ENCODE measurements at places on chromosomes 11 and 22.

DNA sequence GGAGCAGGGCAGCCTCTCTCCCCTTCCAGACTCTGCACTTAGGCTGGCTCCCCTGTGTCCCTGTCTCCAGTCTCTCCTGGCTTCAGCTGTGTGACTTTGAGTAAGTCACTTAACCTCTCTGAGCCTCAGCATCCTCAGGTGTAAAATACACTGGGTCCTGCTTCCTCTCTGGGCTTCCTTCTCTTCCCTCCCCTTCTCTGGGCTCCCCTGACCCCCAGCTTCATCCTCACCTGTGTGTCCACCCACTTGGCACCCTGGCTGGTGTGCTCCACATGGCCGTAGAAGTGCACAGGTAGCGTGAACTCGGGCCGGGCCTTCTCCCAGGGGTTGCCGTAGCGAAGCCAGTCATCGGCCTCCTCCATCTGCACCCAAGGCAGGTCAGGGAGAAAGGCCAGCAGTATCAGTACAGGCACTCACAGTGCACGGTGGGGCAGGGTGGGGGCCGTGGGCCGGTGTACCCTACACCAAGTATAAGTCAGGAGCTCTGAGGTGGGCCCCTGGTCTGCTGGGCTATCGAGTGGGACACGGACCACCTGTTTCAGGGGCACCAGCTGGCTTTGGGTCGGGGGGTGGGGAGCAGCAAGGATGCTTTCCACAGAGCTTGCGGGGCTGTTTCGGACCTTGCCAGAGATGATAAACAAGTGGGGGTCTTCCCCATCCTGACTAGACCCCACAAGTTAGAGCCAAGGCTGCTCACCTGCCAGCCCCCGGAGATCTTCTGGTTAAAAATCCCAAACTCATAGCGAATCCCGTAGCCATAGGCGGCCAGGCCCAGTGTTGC is 2.0 kb downstream of the PYGM start:
- DNase-seq: no peak

DNA sequence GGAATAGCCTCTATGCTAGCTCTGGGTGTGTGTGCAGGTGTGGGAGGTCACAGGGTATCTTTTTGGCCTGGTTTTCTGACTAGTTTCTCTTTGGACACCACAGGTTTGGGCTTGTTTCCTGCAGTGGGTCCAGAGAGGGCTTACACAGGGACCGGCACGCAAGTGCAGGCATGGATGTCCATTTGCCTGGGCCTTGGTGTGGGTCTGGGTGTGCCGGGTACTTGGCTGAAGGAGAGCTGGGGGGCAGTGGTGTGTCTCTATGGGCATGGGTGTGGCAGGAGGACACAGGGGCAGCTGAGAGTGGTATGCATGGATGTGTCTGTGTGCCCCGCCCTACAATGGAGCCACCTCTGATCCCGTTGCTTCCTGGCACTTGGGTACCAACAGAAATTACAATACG is 7.5 kb upstream of the KCNJ11 start:
- no peak for DNase-seq

GRCh38 chr11:6632116-6633073 is 13.2 kb upstream of the TPP1 start:
- DNase-seq: no peak

DNA sequence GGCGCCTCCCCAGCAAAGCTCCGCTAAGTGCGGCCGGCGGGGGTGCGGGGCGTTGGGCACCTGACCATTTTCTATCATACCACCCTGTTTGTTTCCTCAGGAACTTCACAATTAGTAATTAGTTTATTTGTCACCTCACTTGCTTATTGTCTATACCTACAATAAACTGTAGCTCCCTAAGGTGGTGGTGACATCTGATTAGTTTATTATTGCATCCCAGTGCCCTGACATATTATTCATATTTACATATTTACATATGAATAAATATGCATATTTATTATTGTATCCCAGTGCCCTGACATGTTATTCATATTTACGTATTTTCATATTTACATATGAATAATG is 24.7 kb upstream of the SORL1 start:
- no peak for DNase-seq

GRCh38 chr11:73463359-73463758 is 87.2 kb downstream of the RELT start:
- no peak for DNase-seq

DNA sequence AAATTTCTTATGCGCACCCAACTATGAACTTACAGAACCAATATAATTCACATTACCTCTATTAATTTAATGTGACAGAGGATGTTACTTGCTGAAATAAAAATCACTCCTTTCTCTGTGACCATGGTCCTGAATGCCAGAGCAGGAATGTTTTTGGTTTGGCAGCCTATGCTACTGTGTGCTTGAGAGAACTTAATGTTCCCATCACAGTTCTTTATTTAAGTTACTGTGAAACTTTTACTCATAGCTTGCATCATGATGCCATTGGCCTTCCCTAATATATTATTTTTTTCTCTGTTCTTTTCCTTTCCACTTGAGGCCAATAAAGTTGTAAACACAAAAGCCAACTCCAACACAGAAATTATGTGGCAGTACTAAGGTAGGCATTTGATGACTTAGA is 142.2 kb downstream of the FAM76B start:
- DNase-seq: no peak

DNA sequence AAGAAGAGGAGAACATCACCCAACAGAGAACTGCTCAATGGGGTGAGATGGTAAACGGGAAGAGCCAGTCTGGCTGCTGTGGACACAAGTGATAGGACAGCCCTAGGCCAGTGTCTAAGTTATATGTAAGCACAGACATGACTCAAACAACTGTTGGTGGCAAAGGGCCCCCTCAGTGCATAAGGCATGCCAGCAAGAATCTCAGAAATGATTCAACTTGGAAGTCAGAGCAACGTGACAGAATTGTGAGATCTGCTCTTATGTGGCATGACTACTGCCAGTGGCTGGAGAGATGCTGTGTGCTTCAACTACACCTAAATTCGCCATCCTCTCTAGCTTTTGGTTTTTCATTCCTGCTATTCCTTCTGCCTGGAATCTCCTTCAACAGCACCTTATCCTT is 7.4 kb downstream of the SLN start:
- no peak for DNase-seq

- no peak for DNase-seq
Measured at GRCh38 chr11:126029805-126030204, 32.9 kb downstream of the CDON start.

DNA sequence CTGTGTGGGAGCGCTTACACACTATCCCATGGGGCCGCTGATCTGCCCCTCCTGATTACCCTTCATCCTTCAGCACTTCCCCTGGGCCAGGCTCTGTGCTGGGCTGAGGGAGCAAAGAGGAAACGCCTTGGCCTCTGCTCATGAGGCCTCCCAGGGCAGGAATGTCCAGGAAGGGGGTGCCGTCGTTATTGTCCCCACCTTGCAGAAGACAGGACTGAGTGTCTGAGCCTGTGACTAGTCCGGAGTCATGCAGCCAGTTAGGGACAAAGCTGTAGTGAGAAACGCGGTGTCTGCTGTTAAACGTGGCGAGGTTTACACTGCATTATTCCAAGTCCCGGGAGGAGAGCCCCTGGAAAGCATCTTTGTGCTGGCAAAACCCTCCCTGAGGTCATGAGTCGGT is 160.0 kb downstream of the TRIM29 start:
- no peak for DNase-seq

- no peak for DNase-seq
Measured at GRCh38 chr11:27468209-27468994, 4.2 kb downstream of the LGR4 start.

GRCh38 chr22:46135611-46136485 is 14.5 kb upstream of the PPARA start:
- no peak for DNase-seq

DNA sequence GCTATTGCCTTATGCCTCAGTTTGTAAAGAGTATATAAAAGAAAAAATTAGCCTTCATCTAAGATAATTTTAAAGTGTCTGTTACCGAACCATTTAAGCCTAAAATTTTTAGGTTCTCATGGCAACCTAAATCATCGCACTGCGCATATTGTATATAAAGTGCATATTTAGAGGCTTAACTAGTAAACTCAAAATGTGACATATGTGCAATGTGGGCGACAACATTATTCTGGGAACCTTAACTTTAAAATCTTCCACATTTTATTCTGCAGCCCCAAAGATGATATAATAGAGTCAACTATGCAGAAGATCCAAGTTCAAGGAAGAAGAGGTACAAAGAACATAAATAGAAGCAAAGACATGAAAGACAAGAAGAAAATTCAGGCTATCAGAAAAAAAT is 23.0 kb downstream of the CELF1 start:
- no peak for DNase-seq

GRCh38 chr11:76415073-76415472 is 29.7 kb upstream of the EMSY start:
- DNase-seq: no peak

- DNase-seq: no peak
Measured at GRCh38 chr11:64752175-64752970, 7.4 kb downstream of the PYGM start.

- no peak for DNase-seq
Measured at GRCh38 chr11:126797457-126798169, 203.0 kb downstream of the KIRREL3 start.

DNA sequence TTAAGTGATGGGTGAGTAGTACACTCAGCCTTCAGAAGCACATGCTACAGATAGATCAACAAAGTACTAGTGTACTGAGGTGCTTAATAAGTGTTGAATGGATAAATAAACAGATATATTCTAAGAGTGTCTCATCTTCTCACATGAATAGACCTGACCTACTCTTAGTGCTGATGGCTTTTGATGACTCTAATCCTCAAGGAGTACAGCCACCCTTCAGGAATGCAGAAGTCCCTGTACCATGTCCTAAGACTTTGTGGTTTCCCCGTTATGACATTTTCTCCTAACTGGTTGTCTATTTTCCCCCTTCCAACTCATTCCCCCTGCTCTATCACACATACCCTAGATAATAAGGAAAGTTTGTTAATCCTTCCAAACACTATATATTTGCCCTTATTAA is 61.6 kb downstream of the C11orf65 start:
- no peak for DNase-seq

- no peak for DNase-seq
Measured at GRCh38 chr11:45386972-45387371, 100.8 kb upstream of the SYT13 start.

DNA sequence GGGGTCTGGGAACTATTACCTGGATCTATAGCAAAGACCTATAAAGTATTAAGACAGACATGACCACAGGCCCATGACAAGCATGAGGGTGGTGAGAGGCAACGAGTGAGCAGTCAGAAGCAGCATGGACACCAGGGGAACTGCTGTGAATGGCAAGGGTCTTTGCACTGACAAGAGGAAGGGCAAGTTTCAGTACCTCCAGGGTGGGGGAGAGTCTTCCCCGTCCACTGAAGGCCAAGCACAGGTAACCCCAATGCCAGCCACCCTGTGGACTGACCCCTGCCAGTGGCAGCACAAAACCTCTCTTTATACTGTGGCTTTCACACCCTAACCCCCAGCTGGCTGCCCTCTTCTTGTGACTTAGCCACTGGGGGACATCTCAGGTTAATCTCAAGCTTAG is 55.5 kb downstream of the CHST1 start:
- DNase-seq: no peak

- DNase-seq: no peak
Measured at GRCh38 chr11:18463439-18463838, 7.8 kb downstream of the LDHAL6A start.

GRCh38 chr11:87284306-87284705 is 246.6 kb downstream of the TMEM135 start:
- DNase-seq: no peak

DNA sequence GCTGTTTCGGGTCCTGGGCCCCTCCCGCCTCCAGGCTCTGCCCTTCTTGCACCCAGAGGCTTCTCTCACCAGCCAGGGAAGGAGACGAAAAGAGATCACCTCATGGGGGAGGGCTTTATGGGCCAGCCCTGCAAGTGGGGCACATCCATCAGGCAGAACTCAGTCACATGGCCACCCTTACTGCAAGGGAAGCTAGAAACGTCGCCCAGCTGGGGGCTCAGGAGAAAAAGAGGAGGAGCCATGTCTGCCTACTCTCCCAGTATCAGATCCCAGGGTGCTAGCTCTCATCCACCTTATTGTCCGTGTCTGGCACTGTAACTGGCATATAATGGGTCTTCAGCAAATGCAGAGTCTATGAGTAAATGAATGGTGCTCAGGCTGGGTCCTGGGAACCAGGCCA is 24.2 kb downstream of the MFNG start:
- no peak for DNase-seq

GRCh38 chr22:41713004-41713403 is 13.7 kb downstream of the MEI1 start:
- DNase-seq: no peak

DNA sequence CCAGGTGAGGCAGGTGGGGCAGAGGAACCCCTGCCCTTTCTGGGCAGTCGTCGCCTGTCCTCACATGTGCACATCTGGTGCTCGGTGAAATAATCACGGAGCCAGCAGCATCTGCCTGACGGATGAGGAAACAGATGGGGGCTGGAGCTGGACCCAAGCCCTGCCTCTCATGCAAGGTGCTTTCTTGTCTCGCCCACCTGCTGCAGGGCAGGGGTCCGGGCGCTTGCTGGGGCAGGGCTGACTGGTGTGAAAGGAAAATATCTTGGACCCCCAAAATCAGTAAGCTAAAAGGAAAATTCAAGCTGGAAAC is 3.3 kb downstream of the ALDH3B2 start:
- DNase-seq: no peak

DNA sequence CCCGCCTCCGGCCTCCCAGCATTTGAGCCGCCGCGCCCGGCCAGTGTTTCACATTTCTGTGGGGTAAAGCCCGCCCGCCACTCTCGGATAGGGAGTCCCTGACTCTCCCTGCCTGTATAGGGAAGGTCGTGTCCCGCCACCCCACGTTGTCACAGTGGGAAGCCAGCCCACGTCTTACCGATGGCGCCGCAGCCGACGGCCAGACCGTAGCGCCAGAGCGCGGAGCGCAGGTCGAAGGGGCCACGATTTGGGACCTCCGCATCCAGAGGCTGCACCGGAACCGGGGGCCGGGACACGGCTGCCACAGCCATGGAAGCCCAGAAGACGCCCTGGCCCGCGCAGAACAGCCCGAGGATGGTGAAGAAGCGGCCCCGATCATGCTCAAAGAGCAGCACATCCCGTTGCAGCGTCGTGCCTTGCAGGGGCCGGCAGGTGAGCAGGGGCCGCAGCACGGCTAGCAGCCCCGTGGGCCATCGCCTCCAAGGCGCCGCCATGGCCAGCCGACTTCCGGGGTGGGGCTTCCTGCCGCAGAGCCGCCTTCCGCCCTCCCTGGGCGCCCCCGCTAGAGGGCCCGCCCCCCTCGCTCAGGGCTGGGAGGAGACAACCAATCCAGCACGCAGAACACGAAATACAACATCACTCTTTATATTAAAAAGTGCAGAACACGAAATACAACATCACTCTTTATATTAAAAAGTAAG is at the start of gene TMEM223:
Gene TMEM223, minus strand, starts transcription at position 506 of the 701 bp plus-strand sequence. Its CDS starts 12 bp downstream, at position 494.
- peak; percentile 87 for DNase-seq

GRCh38 chr11:126959700-126960099 is 40.9 kb downstream of the KIRREL3 start:
- no peak for DNase-seq

- DNase-seq: no peak
Measured at GRCh38 chr11:115652094-115652493, 147.9 kb upstream of the CADM1 start.

- DNase-seq: no peak
Measured at GRCh38 chr11:66314561-66315497, 2.0 kb downstream of the CD248 start.

Data from activated CD4-positive, alpha-beta T cell treated with anti-CD3 and anti-CD28 coated beads for 24 hours (primary cell).